NCI-H345 (cell line): ENCODE measurements at places on chromosomes 12 and 14.
A peak's percentile ranks its signal among the peaks of the same experiment; 100 is the strongest.

GRCh38 chr12:93376436-93377251 lies 1.1 kb upstream of the NUDT4 start:
- no peak for DNase-seq

DNA sequence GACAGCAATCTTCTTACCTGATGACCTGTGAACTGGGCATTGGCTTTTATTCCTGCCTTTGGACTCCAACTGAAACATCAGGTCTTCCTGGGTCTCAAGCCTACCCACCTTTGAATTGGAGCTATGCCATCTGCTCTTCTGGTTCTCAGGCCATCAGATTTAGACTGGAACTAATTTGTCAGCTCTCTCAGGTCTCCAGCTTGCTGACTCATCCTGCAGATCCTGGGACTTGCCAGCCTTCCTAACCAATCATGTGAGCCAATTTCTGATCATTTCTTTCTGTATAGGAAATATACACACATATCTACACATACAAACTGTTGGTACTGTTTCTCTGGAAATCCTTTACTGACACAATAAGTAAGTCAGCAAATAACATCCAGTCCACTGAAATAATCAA lies 65.3 kb upstream of the TSPAN8 start:
- DNase-seq: no peak

DNA sequence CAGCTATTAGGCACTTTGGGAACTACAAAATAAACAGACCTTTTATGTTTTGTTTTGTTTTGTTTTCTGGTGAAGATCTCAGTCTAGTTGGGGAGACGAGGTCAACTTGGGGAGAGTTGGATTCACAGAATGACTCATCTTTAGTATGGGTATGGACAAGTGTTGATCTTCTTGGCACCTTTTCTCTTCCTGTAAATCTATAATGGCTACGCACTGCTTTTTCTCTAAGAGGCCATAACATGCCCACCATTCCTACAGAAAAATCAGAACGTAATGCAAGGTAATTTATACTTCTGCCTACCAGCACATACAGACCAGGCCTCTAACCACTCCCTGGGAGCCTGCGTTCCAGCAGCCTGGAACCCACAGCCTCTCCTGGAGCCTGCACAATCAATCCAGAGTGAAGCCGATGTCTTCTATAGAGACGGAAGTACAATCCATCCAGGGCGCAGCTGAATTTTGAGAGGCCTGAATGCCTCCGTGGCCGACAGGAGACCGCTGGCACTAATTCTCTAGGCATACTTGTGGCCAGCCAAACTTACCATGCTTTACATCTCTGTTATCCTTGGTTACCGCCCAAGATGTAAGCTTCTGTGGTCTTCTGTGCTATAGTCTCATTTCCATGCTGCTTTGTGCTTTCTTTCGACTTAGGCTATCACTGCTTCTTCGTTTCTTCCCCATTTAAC lies 717 bp downstream of the PPHLN1 start:
- no peak for DNase-seq

DNA sequence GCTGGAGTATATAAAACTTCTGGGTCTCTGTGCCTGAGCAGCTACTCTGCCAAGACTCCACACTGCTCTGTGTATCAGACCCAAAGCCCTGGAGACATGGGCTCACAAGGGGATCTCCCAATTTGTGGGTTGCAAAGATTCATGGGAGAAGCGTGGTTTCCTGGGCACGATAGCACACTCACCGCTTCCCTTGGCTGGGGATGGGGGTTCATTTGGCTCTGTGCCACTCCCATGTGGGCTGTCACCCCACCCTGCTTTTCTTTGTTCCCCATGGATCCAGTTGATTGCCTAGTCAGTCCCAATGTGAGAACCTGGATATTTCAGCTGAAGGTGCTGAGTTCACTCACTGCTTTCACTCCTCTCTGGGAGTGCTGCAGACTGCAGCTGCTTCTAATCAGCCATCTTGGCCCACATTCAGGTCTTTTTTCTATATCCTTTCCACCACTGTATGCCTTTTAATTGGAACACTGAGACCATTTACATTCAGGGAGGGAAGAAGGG lies 40.0 kb upstream of the PCNX4 start:
- DNase-seq: no peak

GRCh38 chr14:65840786-65841185 lies 428.3 kb downstream of the FUT8 start:
- peak; percentile 78 for DNase-seq

DNA sequence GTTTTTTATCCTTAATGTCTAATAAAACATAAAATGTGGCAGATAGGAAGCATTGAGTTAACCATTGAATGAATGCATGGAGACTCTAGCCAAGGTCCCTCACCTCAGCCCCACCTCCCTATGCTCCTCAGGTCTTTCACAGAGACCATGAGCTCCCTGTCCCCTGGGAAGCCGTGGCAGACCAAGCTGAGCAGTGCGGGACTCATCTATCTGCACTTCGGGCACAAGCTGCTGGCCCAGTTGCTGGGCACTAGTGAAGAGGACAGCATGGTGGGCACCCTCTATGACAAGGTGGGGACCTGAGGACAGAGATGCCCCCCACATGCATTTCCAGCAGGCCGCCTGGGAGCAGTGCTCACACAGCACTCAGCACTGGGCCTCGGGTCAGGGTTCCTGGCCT lies 3.4 kb downstream of the MYG1 start:
- no peak for DNase-seq

DNA sequence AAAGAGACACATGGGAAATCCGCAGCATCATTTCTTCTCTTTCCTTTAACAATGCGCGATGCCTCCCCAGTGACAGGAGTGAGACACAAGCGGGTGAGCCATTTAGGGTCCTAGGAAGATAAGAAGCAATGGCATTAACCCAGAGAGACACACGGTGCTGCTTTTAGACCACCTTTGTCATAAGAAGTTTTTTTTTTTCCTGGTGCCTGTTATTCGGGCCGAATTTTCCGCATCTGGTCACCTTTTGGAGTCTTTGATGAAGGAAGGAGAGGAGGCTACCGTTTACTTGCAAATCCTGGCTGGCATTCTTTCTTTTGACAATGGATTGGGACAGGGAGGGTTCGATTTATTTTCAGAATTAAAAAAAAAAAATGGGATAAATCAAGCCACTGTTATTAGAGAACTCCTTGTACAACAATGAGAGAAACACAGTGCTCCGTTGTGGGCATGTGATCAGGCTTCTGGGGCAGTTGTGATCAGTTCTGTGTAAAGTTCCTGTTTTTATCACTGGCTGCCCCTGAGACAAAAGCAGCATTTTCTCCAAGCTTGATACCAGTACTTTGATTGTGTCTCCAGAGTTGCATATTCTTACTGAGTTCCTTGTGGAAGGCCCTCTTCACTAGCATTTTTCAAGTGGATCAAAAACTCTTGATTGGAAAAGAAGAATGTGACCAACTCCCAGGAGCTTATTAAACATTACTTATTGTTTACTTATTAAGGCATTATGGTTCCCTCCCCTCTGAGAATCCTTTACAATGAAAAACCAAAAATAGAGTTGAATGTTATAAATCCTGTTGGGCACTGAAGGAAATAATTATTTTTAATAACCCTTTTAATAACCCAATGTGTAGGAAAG lies 1.1 kb downstream of the DIP2B start:
- DNase-seq: no peak

GRCh38 chr12:73274976-73275375 lies 1002.8 kb downstream of the TRHDE start:
- DNase-seq: no peak

GRCh38 chr12:21940549-21941505 lies at the start of gene ABCC9:
Gene ABCC9 (minus strand): TSS chr12:21941426. CDS start chr12:21936674, 4,752 bp downstream.
- no peak for DNase-seq

DNA sequence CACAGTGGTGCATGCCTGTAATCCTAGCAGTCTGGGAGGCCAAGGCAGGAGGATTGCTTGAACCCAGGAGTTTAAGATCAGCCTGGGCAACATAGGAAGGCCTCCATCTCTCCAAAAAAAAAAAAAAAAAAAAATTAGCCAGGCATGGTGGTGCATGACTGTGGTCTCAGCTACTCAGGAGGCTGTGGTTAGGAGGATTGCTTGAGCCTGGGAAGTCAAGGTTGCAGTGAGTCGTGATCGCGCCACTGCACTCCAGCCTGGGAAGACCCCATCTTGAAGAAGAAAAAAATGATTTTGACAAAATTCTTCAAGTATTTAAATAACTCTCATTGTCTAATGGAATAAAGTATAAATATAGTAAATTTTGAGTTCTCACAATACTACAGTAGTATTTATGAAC lies 219.2 kb upstream of the SSTR1 start:
- DNase-seq: no peak

DNA sequence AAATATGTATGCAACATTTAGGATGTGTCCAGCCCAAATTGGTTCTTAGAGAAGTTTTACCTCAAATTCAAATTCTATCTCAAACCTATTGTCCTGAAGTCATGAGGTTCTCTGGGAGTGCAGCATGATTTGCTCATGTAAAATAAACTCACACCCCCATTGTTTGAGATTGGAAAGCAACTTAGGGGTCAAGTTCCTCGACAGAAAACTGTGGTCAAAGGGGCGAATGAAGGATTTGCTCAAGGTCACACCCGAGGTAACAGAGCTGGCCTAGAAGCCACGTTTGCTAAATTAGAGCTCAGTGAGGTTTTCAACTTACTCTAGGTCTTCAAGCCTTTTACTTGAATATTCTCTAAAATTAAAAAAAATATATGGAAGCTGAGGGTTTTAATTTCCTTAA lies 197.7 kb upstream of the GZMB start:
- DNase-seq: no peak

- DNase-seq: no peak
Observed at GRCh38 chr14:22466491-22466890, 122.5 kb downstream of the DAD1 start.

GRCh38 chr12:108911915-108912314 lies 32.0 kb downstream of the DAO start:
- DNase-seq: no peak

GRCh38 chr12:49219417-49220026 lies 30.6 kb upstream of the TUBA1A start:
- no peak for DNase-seq
